Hepatic stellate cell (primary cell): ENCODE measurements at places on chromosomes 2 and 18.

DNA sequence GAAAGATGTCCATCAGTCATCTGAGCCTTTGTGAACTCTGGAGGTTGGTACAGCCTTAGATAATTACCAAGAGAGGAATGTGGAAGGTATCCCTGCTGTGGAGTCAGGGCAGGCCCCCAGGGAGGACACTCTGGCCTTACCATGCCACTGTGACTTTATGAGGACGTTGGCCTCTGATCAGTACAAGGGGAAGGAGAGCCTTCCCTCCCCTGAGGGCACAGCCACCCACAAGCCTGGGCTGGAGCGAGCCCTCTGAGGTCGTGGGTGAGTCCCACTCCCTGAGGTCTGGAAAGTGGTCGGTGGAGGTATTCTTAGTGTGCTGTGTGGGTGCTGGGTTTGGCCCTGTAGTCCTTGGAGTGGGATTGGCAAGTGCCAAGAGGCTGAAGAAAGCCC lies 91.6 kb downstream of the STPG4 start:
- no peak for DNase-seq

DNA sequence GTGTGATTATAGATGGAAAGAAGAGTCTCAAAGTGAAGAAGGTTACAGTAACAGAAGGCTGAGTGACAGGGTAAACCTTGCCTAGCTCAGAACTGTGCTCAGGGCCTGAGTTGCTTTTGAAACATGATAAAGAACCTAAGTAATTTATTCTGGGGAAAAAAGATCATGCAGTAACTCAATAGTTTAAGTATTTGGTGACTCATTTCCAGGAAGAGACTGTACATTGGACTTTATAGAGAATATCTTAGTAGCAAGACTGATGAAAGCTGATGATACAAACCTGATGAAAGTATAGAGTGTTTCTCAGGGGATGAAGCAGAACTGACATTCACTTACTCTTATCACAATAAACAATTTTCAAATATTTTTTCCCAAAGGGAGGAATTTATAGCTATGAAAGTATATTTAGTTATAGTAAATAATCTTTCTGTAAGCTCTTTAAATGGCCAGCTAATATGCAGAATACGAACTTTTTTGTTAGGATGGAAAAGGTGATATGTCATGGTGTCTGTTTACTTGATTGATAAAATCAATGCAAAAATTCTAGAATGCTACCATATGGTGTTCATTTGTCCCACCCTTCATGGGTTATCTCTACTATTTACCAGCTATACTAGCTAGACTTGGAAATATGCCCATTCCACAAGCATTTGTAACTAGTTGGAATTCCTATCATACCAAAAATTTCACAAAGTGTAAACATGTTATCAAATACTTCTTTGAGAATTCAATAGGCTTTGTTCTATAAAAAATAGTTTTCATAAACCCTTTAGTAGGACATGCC lies 1265.5 kb upstream of the ACVR2A start:
- DNase-seq, result peak; percentile 25

DNA sequence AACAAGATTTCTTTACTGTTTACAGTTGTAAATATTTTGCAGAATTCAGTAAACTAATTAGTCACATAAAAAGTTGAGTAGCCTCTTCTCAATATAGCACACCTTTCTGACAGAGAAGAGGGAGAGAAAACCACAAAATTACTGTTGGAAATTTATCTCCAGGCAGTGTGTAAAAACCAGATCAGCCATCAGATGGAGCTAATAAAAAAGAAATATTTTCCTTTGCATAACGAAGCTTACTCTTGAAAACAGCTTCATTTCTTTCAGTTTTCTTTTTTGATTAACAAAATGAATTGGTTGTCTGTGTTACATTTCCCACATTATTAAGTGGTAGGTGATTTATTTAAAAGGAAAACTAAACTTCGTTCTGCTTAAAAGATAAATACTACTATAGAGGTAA lies 259.3 kb upstream of the KCNJ3 start:
- no peak for DNase-seq

DNA sequence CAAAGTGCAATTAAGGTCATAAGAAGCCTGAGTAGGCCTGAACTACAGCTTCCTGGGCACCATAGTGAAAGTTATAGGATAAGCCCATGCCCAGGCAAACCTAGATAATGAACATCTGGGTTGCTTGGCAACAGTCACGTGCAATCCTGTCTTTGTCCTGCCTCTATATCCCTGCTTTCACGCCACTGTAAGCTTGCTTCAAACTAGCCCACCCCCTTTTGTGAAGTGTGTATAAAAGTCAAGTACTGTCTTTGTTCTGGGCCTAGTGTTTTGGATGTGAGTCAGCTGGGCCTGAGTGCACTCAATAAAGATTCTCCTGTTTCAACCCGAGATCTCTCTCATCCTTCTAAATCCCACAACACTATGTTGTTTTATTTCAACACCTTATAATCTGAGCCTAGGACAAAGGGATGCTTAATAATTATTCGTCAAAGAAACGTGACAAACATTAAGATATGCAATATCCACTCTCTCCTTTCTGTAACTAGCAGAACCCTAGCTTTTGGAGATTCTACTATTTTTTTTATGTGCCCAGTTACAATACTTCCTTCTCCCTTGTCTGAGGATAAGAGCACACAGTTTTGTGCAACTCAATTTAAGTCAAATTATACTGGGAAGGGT lies 927.8 kb downstream of the SUCLG1 start:
- no peak for DNase-seq

GRCh38 chr2:128037649-128038048 lies 9.8 kb upstream of the SAP130 start:
- no peak for DNase-seq

DNA sequence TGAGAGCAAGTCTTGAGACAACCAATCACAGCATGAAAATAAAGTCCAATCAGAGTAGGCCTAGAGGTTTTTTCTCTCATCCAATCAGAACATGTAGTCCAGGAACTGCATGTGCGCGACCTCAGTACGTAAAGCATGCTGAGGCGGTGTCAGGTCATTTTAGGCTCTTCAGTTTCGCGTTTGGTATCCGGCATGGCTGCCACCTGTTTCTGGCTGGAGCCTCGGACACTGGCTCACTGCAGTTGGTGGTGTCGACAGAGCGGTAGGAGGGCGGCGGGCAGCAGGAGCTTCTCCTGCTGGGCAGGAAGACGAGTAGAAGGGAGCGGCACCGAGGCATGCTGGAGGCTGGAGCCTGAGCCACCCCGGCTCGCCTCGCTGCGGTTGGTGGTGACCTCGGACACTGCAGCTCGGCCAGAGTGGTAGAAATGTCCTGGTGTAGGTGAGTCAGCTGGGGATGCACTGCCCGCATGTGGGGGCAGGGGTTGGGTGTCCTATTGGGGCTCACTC lies 15.8 kb downstream of the CCDC74A start:
- DNase-seq, result no peak

- DNase-seq, result no peak
Measured at GRCh38 chr2:119699016-119699606, 20.1 kb downstream of the TMEM177 start.

DNA sequence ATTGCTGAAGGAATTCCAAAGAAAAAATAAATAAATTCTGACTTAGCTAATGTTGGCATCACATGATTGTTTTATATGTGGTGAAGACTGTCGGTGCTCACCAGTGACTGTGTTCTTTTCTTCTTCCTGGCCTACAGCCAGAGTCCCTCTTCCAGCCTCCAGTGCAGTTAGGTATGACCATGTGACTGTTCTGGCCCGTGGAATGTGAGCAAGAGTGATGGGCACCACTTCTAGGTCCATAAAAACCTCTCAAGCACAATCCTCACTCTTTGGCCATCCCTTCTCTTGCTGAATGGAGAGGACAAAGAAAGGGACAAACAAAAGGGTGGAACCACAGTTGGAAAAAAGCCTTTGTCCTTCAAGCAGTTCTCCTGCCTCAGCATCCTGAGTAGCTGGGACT lies 39.0 kb upstream of the BMPR2 start:
- no peak for DNase-seq

GRCh38 chr18:25787276-25787675 lies 303.1 kb downstream of the SS18 start:
- no peak for DNase-seq

- DNase-seq, result no peak
Measured at GRCh38 chr18:70176537-70176936, 28.9 kb downstream of the RTTN start.

GRCh38 chr2:163669506-163669905 lies 66.3 kb downstream of the FIGN start:
- no peak for DNase-seq

DNA sequence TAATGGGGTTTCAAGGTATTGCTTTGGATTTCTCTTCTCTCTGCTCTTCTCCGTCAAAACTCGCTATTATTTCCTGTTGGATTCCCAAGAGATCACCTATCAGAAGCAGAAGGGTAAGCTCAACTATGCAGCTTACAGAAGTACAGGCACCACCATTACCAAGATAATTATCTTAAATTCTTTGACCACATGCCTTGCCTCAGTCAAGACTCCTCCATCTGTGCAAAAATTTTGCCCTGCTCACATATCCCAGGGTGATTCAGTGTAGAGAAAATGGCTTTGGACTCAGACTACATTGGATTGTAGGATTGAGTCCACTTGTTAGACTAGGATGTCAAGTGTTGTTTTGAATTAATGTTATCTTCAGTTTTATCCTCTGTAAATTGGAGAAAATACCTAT lies 698.7 kb downstream of the TDRD15 start:
- no peak for DNase-seq

- DNase-seq, result no peak
Measured at GRCh38 chr18:23485386-23485785, 17.9 kb upstream of the RMC1 start.
